Testis (tissue), 5 donors: ENCODE measurements at places on chromosomes 12 and 14. TPM values are rescaled to one million over a fixed set of nuclear protein-coding genes. Genes with fewer than 3 reads are reported as not detected.

DNA sequence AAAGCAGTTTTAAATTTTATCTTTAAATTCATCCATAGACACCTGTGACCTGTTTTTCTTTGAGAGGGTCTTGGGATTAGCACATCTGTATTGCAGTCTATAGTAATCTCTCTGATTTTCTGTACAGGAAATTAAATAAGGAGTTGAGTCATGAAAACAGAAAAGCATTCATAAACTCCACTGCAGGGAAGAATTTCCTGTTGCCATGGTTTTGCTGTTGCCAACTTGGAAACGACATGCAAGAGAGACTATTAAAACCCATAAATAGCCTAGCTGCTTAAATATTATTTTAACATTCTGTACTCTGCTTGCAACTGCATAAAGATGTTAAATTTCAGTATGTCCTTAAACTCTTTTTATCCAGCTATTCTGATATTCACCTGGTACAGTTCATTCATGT is 281.0 kb upstream of the RGS6 start:
- no peaks in the 10 kb centered on the region for H3K27me3 ChIP-seq
- no peak overlapping the region for H3K4me3 ChIP-seq
- no peak for DNase-seq
- no peaks in the 10 kb centered on the region for H3K36me3 ChIP-seq
- no peak overlapping the region for H3K27ac ChIP-seq

GRCh38 chr12:57868851-57869268 is 22.3 kb upstream of the CTDSP2 start:
- no peak overlapping the region for H3K4me3 ChIP-seq
- no peaks in the 10 kb centered on the region for H3K36me3 ChIP-seq
- H3K27me3 ChIP-seq, result no peaks in the 10 kb centered on the region
- H3K27ac ChIP-seq, result no peak overlapping the region

DNA sequence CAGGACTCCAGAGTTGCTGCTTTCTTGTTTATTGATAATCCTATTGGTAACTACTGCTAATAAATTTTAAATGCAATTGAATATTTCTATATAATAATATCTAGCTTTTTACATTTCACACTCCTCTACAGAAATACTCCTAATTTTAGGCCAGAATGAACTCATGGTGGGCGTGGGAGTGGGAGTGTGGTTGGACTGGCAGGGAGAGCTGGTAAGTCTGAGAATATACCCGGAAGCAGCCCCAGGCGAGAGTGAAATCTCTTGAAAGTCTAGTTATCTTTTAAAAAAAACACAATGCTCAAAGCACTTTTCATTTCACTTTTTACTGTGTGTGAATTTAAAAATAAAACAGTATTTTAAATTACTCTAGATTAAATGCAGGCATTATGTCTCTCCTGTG is 4.7 kb downstream of the TMEM263 start:
- no peaks in the 10 kb centered on the region for H3K36me3 ChIP-seq
- DNase-seq, result no peak
- H3K4me1 ChIP-seq, result no peaks in the 10 kb centered on the region
- H3K27ac ChIP-seq, result no peak overlapping the region

DNA sequence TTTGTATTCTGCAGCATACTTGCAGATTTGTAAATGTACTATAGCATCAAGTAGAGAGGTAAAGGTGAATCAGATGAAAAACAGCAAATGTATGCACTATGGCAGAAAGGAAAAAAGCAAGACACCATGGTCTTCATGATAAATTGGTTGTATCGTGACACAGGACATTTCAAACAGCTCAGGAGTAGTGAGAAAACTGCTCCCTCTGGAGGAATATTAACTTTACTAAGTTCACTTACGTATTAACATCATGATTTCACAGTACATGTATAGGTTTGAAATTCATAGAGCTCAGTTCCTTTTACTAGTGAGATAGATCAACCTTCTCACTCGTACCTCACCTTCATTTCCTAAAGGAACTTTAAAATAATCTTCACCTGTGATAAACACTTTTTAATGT is 6.5 kb downstream of the MBIP start:
- H3K4me3 ChIP-seq, result no peak overlapping the region
- no peak overlapping the region for H3K27ac ChIP-seq
- H3K36me3 ChIP-seq, result peaks cover 3% of the 10 kb centered on the region
- H3K27me3 ChIP-seq, result no peaks in the 10 kb centered on the region
- peaks cover 6% of the 10 kb centered on the region for H3K4me1 ChIP-seq

DNA sequence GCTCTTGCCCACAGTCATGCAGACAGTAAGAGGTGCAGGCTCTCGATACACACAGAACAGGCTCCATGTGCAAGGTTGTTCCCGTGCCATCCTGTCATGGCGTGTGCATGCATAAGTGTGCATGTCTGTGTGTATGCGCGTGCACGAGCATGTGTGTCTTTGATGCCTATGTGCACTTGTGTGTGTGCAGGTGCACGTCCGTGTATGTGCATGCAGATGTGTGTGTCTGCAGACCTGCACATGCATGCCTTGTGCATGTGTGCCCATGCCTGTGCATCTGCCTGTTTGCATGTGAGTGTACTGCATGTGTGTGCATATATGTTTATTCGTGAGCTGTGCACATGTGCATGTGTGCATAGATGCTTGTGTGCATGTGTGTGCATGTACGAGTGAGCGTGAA is 309.8 kb downstream of the TMEM121 start:
- no peaks in the 10 kb centered on the region for H3K36me3 ChIP-seq
- no peak for DNase-seq
- H3K4me3 ChIP-seq, result no peak overlapping the region
- H3K27ac ChIP-seq, result no peak overlapping the region

FOXN4 gene
- 7.8 TPM for total RNA-seq

- H3K4me3 ChIP-seq, result no peak overlapping the region
- H3K36me3 ChIP-seq, result no peaks in the 10 kb centered on the region
- no peak overlapping the region for H3K27ac ChIP-seq
- no peaks in the 10 kb centered on the region for H3K27me3 ChIP-seq
- DNase-seq, result no peak
Observed at GRCh38 chr12:30829876-30830275, 75.1 kb upstream of the CAPRIN2 start.

GRCh38 chr12:50523772-50524171 is 19.0 kb downstream of the DIP2B start:
- H3K4me1 ChIP-seq, result peaks cover 11% of the 10 kb centered on the region
- no peak for DNase-seq
- no peaks in the 10 kb centered on the region for H3K27me3 ChIP-seq
- H3K27ac ChIP-seq, result no peak overlapping the region
- no peaks in the 10 kb centered on the region for H3K36me3 ChIP-seq

PTGER2 gene
- 2.7 TPM for total RNA-seq

DNA sequence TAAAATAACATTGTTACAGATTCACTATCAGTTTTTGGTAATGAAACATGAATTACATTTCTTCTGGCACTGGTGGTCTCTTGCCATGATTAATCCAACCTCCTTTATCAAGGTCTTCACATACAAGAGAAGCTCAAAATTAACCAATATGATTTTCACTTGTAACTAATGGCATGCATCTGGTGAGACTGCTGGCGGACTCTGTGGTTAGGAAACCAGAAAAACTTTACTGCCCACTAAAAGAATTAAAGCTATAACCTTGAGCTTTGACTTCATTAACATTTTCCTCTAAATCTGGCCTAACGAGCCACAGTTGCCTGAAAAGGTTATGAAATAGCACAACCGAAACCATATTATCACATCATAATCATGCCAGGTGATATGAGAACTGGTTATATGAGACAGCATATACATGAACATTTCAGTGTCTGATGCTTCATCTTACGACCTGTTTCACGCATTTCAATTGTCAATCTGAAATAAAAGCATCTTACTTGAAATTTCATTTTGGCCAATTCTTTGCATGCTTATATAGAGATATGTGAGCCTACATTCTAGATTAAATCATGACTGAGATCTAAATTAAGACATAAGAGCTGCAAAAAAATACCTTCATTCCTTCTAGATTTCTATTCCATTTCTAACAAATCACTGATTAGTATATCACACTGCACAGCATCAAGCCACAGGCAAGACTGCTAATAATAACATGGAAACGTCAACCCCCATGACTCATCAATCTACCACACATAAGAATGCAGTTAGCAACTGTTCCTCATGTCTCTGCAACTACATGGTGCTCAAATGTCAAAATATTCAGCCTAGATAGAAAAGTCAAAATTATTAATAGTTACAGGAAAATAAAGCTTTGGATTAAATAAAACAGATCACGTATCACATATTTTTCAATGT is 89.3 kb downstream of the OSBPL8 start:
- no peak for DNase-seq
- no peaks in the 10 kb centered on the region for H3K27me3 ChIP-seq
- H3K36me3 ChIP-seq, result no peaks in the 10 kb centered on the region
- no peak overlapping the region for H3K27ac ChIP-seq
- H3K4me3 ChIP-seq, result no peak overlapping the region
- H3K4me1 ChIP-seq, result peaks cover 4% of the 10 kb centered on the region
